ENCODE measurements at places on chromosomes 6 and 20. TPM values are rescaled to one million over a fixed set of nuclear protein-coding genes. Genes with fewer than 3 reads are reported as not detected.

FKBP1C gene
- 2.2 TPM for polyA plus RNA-seq

RAB44 gene
- 0.03 TPM for polyA plus RNA-seq

- DNase-seq = no peak
Measured at GRCh38 chr6:168365422-168366165, 46.0 kb upstream of the DACT2 start.

- no peak for DNase-seq
Measured at GRCh38 chr20:33881989-33882388, 70.8 kb downstream of the CHMP4B start.

DNA sequence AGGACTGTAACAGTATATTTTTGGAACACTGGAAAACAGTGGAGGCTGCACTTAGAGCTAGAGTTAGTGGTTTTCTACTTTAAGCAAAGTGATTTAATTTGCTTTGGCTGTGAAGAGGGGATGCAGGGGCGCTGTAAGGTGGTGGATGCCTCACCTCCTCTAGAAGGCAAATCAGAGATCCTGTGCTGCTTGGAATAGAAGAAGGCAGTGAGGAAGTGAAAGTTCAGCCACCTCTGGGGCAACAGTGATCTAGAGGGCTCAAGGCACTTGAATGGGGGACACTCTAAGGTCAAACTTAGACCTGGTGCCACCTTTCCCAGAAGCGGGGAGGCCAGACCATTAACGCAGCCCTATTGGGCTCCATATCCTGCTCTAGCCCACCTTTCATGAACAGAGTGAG lies 19.0 kb upstream of the SNRPB2 start:
- no peak for DNase-seq

GRCh38 chr20:12638633-12639312 lies 370.0 kb upstream of the SPTLC3 start:
- no peak for DNase-seq

GRCh38 chr20:44504402-44505307 lies 17.2 kb downstream of the SERINC3 start:
- DNase-seq = no peak

- DNase-seq = no peak
Measured at GRCh38 chr6:52180787-52181558, 5.2 kb upstream of the IL17A start.

- no peak for DNase-seq
Measured at GRCh38 chr6:144017166-144018094, 9.4 kb upstream of the PLAGL1 start.

CST5 gene
- not detected for polyA plus RNA-seq

NRN1 gene
- polyA plus RNA-seq = 0.12 TPM
